ENCODE measurements at places on chromosomes 16 and 17.

DNA sequence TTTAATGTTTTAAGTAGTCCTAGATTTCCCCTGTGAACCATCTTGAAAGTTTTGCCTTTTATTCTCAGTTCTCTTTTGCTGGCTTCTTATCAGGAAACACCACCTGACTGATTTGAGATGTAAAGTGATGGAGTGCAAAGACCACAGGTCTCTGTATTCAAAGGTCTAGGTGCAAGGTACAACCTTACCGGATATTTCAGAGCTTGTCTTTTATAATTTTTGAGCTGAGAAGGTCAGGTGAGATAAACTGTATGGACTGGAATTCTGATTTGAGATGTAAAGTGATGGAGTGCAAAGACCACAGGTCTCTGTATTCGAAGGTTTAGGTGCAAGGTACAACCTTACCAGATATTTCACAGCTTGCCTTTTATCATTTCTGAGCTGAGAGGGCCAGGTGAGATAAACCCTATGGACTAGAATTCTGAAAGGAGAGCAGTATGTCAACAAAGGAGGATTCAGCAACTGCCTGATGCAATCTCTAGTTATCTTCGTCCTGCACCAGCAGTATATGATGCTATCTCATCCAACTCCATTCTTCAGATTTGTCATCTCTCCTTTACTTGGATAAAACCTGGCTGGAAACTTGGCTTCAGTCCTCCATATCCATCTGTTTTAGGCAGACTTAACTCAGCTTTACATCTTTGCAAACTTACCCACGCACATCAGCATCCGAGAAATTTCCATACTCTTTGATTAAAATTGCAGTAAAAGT lies 64.3 kb downstream of the CENPV start:
- no peak for DNase-seq

- DNase-seq, result no peak
These were observed 6.5 kb downstream of the CACNA1H start for GRCh38 chr16:1159325-1159972.

GRCh38 chr16:58533751-58534470 lies 18.6 kb downstream of the SETD6 start:
- no peak for DNase-seq

- DNase-seq, result no peak
These were observed 404.0 kb upstream of the HSBP1 start for GRCh38 chr16:83403761-83404160.

DNA sequence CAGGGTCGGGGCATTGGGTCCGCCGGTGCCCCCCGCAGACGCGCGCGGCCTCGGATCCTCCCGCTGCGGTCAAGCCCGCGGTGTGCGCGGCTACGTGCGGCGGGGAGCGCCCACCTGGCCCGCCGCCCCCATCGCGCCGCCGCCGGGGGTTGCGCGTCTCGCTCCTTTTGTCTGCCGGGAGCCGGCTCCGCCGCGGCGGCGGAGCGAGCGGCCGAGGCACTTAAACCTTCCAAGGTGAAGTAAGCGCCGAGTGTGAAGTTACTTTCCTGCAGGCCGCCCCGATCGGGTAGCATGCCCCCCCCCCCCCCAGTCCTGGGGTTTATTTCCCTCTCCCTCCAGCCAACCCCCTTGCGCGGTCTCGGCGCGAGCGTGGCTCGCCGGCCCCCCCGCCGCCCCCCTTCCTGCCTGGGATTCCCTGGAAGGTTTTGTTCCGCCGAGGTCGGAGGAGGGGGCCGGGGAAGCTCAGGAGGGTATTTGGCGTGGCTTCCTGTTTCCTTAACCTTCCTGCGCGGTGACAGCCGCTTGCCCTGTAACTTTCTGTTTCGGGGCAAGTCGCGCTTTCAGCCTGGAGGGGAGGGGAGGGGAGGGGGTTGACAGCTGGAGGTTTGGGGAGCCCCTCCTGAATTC lies 56.6 kb upstream of the GSE1 start:
- peak; percentile 56 for DNase-seq

GRCh38 chr17:49548051-49548505 lies 27.6 kb upstream of the NXPH3 start:
- no peak for DNase-seq

DNA sequence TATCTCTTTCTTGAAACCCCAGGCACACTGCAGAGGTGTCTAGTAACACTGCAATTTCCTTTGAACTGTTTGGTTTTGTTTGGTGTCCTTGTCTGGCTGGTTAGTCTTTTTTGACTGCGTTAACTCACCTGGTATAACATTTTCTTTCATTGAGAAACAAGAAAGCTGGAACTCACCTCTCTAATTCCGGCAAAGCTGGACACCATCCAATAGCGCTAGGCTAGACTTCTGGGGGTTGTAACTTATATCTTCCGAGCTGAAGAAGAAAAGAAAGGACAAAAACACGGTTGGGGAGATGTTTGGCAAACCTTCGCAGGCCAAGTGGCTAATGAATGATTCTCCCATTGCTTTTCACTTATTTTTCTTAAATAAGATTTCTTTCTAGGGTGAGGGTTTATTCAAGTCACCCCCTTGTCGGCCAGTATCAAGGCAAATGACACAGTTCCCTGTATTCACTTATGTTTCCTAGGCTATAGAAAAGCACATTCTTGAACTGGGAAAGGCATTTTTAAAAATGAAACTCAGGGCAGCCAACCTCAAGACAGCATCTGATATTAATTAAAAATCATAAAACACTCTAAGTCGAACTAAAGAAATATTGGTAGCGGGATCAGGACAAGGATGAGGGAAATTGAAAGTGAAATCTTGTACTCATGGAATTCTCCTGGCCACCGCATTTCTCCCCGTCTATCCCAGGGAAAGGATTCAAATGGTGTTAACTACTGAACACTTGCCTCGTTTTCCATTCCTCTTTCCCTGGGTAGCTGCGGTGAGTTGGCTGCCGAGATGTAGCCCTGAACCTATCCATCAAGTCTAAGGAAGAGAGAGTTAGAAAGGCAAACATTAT lies 95.9 kb upstream of the ZFHX3 start:
- DNase-seq, result no peak

- peak; percentile 29 for DNase-seq
These were observed 21.1 kb downstream of the STH start for GRCh38 chr17:46020023-46020761.

DNA sequence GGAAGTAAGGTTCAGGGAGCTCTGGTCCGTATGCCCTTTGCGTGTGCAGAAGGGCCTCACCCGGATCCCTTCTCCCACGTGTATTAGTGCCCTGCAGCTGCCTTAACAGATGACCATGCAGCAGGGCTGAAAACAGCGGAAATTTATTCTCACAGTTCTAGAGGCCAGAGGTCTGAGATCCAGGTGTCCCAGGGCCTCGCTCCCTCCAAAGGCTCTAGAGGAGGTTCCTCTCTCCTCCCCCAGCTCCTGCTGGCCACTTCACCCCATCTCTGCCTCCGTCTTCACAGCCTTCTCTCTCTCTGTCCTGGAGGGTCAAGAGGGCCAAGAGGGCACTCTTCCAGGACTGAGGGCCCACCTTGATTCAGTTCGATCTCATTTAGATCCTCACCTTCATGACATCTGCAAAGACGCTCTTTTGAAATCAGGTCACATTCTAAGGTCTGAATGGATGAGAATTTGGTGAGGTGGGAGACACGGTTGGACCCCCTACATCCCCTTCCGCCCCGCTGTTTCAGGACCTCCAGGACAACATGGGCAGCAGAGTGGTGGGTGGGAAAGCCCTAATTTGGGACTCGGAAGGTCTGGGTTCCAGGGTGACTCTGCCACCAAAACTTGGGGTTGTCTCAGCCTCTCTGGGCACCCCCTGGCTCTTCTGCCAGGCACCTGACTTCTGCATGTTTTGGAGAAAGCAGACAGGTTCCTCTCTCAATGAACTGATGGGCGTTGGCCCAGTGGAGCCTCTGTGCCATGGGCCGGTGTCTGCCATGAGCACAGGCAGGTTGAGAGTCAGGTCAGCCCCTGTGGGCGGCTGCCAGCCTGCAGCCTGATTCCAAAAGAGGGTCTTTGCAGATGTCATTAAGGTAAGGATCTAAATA lies 361.2 kb downstream of the SEC14L1 start:
- DNase-seq, result no peak

DNA sequence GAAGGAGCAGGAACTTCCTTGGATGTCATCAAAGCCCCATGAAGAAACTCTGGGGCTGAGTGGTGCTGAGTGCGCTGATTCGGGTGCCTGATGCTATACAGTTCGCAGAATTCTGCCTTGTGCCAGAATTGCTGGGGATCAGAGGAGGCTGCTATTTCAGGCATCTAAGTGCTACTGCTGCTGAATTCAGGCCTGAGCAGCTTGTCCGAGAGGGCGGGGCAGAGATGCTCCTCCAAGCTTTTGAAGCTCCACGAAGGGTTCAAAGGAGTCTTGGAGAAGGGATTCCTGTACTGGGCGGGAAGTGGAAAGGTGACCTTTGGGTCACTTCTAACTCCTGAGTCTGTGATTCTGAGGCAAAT lies 227.8 kb downstream of the CCDC182 start:
- DNase-seq, result no peak

DNA sequence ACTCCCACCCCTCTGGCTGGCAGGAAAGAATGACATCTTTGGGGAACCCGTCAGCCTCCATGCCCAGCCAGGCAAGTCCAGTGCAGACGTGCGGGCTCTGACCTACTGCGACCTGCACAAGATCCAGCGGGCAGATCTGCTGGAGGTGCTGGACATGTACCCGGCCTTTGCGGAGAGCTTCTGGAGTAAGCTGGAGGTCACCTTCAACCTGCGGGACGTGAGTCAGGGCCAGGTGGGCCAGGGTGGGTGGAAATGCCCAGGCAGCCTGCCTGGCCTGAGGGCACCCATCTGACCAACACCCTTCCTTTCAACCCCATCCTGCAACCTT lies 8.1 kb upstream of the DCAF7 start:
- DNase-seq, result no peak

GRCh38 chr16:27320261-27321012 lies 6.7 kb downstream of the IL4R start:
- no peak for DNase-seq
